Esophagus squamous epithelium (tissue), 5 donors: ENCODE measurements at places on chromosomes 6 and 20.

DNA sequence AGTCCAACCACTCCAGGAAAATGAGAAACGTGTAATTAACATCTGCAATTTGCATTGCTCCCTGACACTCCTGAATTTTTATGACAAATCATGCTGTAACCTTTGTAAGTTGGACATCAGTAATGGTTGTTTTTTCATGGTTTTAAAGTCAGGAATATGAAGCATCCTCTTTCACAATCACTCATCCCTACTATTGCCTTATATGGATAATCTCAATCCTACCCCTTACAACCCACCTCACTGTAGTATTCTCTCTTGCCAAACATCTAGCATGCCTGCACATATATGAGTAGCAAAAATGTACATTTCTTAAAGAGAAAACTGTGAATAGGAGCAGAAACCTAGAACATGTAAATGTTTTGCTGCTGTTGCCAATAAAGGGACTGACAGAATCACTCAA is 729.5 kb downstream of the KIF16B start:
- no peak for DNase-seq

GRCh38 chr6:122268394-122268793 is 131.1 kb upstream of the HSF2 start:
- DNase-seq, result no peak

GRCh38 chr6:151063352-151063751 is 176.4 kb upstream of the AKAP12 start:
- no peak for DNase-seq

DNA sequence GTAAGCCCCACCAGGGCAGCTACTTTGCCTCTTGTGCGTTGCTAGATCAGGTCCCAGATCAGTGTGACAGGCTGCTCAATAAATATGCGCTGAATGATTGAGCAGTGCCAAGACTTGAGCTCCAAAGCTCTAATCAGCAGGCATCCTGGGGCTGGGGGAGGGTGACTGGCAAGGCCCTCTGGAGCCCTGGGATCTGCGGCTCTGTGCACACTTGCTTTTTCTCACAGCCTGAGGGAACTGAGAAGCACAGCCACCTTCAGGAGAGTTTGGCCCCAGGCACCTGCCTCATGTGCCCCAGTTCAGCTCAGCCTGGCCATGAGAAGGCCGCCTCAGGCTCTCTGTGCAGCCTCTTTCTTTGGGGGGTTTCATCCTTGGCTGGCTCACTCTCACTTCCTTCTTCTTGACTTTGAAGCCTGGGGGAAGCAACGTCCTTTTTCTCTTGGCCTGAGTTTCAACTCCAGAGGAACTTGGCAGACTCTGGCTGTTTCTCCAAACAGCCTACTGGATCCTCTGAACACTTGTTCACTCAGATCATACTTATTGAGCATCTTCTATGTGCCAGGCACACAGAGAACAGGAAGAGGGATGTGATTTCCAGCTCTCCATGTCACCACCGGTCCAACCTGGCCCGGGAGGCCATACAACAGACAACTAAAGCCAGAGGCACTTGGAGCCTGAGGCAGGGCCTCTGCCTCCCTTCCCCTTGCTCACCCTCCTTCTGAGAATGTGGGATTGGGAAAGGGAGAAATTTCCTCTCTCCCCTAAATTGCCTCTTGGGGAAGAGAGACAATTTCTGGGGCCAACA is 114.0 kb downstream of the VEGFA start:
- DNase-seq, result no peak

- DNase-seq, result no peak
Observed at GRCh38 chr6:32267035-32267434, 43.2 kb upstream of the NOTCH4 start.

GRCh38 chr6:122730775-122731386 is 48.6 kb upstream of the FABP7 start:
- DNase-seq, result no peak

GRCh38 chr6:1242446-1242845 is 69.5 kb upstream of the FOXQ1 start:
- no peak for DNase-seq

DNA sequence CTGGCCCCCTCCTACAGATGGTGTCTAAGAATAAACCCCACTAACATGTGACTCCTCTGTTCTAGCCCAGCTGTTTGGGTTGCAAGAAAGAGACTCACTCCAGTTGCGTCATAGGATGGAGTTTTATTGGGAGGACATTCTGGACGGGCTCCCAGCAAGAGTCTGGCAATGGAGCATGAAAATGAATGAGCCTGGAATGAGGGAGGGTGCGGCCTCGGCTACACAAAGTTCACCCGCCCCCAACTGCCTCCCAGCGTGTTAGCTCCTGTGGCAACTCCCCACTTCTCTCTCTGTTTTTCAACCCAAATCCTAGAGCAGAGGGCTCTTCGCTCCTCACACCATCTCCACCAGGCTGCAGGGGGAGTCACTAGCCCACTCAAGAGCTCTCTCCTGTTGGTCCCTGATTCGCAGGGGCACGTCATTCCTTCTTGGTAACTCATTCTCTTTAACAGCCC is 5.1 kb upstream of the ADAM33 start:
- DNase-seq, result no peak

DNA sequence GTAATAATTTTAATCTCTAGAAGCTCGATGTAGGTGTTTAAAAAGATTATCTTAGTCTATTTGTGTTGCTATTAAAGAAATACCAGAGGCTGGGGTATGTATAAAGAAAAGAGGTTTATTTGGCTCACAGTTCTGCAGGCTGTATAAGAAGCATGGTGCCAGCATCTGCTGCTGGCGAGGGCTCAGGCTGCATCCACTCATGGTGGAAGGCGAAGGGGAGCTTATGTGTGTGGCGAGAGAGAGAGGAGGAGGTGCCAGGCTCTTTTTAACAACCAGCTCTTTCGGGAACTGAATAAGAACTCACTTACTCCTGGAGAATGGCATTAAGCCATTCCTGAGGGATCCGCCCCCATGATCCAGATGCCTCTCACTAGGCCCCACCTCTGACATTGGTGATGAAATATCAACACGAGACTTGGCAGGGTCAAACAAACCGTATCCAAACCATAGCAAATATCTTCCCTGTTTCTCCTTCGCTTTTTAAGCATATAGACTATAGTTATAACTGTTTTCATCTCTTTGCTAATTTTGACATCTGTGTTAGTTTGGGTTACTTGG is 24.5 kb downstream of the CHMP4B start:
- DNase-seq, result no peak

- no peak for DNase-seq
Observed at GRCh38 chr6:1872649-1873131, 263.0 kb downstream of the FOXC1 start.

DNA sequence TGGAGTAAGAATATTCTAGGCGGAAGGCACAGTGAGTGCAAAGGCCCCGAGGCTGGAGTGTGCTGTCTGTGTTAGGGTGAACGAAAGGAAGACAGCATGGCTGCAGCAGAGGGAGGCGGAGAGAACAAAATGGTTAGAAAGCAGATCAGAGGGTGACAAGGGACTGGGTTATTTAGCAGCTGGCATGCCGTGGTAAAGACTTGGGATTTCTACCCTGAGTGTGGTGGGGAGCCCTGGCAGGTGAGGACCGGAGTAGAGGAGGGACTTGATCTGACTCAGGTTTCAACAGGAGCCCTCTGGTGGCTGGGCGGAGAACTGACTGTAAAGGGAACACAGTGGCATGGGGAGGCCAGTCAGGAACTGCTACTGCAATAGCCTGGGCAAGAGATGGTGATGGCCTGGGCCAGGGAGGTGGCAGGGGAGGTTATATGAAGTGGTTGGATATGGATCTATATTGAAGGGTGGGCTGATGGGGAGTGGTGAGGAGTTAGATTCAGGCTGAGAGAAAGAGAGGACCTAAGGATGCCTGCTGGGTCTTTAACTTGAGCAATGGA is 38.0 kb downstream of the PIM1 start:
- peak; percentile 30 for DNase-seq

- no peak for DNase-seq
Observed at GRCh38 chr6:38853236-38853635, 138.1 kb downstream of the DNAH8 start.

DNA sequence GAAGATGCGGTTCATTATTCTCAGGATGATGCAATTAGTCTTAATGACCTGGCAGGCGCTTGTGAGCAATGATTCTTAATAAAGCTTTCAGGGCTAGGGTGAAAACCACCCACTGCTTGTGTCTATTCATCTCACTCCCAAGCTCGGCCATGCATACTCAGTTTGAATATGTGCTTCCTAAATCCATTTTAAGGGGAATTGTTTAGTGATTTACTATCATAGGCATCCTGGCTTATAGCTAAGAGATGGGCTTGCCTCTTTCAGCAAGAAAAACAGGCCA is 141.1 kb upstream of the SLC24A3 start:
- no peak for DNase-seq
